ENCODE measurements at places on chromosomes 11 and 22.

DNA sequence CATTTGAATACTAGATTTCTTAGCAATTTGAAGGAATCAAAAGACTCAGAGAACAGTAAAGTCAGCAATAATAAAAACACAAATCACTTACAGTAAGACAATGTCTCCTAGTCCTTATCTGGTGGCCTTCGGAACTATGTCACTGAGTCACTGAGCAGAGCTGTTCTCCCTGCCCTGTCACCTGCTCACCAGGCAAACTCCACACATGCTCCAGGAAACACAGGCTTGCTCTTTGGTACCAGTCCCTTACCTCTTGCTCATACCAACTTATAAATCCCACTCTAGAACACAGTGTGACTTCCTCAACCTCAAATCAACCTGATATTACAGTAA lies 81.1 kb upstream of the CHRM4 start:
- no peak for DNase-seq

- no peak for DNase-seq
Measured at GRCh38 chr11:44347538-44347937, 37.6 kb upstream of the ALX4 start.

- DNase-seq = peak; percentile 95
Measured at GRCh38 chr11:123083623-123084029, 21.7 kb upstream of the HSPA8 start.

GRCh38 chr11:88312628-88313027 lies 24.9 kb downstream of the CTSC start:
- DNase-seq = no peak

- DNase-seq = no peak
Measured at GRCh38 chr11:64134963-64135362, 30.9 kb downstream of the MACROD1 start.

- peak; percentile 53 for DNase-seq
Measured at GRCh38 chr11:37718431-37718999, 1120.5 kb upstream of the RAG2 start.

- DNase-seq = no peak
Measured at GRCh38 chr11:16977994-16978315, 36.3 kb downstream of the PLEKHA7 start.

GRCh38 chr22:48389916-48390315 lies 1437.8 kb downstream of the BRD1 start:
- DNase-seq = no peak

- no peak for DNase-seq
Measured at GRCh38 chr22:26672060-26672471, 14.7 kb downstream of the MIAT start.

DNA sequence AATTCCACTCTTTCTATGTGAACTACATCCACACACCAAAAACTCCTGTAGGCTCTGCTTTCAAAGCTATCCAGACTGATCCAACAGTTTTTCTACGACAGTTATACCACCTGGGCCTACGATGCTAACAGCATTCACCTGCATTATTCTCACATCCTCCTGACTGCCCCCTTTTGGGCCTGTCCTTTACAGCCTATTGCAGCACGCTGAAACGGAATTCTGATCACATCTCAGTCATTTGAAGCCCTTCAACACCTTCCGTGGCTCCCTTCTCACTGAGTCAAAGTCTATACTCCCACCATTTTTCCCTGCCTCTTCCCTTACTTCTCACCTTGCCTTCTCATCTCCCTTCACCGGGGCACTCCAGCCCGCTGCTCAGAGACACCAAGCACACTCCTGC lies 791.3 kb upstream of the KIRREL3 start:
- DNase-seq = no peak

GRCh38 chr22:19806213-19807160 lies 45.9 kb downstream of the TBX1 start:
- DNase-seq = peak; percentile 54

DNA sequence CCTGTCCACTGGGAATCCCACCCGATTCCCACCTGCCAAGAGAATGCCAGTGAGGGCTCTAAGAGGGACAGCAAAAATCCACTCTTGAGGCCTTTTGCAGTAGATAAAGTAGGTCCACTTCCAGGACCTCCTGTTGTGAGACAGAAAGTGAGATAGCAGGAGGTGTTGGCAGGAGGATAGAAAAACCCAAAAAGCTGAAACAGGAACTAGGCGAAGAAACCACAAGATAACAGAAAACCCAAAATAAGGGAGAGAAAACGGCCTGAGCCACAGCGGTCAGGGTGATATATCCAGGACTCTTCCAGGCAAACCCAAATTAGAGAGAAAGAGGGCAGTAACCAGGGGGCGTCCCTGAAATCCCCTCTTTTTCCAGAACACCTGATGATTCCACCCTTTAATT lies 79.7 kb upstream of the LINC01488 start:
- DNase-seq = no peak

GRCh38 chr11:65498977-65499712 lies at the start of gene MALAT1:
Gene MALAT1, plus strand, starts transcription at chr11:65499045.
- peak; percentile 98 for DNase-seq

DNA sequence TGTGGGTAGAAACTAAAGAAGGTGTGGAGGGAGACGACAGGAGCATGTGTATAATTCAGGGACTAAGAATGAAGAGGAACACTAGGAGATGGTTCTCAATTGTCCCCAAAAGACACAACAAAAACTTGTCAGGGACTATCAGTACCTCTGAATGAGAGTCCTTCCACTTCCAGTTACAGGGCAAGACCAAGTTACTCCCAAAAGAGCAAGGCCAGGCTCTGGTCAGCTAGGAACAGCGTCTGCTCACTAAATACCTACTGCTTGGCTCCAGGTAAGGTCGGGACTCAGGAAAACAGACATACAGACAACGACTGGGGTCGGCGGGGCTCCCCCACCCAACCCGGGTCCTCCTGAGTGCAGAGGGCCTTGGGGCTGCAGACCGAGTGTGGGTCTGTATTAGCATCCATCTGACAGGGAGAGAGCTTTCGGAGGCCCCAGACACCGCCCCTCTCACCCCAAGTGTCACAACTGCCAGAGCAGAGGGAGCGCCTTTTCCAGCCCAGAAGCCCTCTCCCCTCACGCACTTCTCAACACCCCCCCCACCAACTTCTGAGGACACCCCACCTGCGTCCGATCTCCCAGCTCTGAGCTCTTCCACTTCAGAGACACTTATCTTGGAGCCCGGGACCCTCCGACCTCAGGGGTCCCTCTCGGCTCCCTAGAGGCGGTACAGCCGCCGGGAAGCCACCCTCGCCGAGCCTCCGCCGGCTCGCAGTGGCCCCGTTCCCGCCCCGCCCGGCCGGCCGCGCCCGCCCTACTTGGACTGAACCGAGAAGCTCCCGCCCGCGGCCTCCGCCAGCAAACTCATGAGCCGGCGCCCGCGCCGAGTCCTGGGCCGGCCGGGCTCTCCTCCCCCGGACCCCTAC lies 522 bp downstream of the RHOG start:
- no peak for DNase-seq

GRCh38 chr11:119100994-119101758 lies 477 bp downstream of the DPAGT1 start:
- DNase-seq = no peak

DNA sequence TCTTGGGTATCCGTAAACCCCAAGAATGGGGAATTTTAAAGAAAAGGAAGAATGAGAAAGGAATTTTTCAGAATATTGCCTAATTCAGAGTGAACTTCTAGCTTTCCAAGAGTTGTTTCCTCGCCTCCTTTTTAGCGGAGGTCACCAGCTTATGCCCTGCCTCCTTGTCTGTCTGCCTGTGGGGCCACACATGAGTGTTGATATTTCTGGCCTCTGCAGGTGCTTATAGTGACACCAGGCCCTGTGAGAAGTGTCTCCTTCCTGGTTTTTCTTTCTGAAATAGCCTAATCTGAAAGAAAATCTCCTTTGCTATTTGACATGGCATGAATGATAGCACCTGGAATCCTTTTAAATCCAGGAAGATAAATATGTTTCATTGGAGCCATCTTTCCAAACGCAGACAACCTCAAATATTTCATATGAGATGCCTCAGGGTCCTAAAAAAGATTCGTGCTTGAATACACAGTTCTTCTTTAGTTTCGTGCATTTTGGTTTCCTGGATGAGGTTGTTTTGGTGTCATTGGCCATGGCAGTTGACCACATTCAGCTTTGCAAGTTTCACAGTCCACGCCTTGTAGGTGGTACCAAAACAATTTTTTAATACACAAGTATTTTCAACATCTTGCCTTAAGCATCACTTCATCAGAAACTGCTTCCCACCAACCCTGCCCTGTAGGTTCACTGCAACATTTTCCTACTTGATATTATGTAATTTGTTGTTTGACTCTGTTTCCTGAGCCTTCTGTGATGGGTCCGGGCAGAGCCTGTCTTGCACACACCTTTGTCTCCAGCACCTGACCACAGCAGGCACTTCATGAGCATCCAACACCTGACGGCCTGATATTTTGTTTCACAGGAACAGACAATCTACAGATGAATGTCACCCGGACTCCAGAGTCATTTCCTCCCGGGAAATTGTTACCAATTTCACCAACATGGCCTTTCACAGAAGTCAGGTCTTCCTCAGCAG lies 159.4 kb downstream of the C11orf91 start:
- DNase-seq = no peak

DNA sequence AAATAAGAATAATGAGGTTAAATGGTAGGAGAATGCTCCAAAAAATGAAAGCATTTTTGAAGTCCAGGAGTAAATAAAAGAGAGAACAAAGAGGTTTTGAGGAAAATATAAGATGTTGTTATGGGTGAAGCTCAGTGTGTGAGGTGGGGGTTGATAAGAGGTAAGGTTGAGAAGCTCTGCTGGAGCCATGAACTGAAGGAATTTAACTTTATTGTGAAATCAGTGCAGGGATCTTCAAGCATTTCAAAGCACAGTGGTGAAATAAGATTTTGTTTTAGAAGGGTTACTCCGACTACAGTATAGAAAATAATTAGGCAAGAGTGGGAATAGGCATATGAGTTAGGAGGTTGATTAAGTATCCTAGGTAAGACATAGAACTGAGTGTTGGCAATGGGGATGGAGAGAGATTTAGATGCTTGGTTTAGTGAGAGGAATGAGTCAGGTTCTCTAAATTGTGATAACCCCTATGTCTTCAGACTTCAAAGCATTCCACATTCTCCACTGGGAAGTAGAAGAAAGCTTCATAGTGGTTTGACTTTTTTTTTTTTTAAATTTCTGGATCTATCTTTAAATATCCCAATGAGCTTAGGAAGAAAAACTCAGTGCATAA lies 403.2 kb downstream of the AASDHPPT start:
- no peak for DNase-seq

- no peak for DNase-seq
Measured at GRCh38 chr22:27133019-27133431, 475.6 kb downstream of the MIAT start.

DNA sequence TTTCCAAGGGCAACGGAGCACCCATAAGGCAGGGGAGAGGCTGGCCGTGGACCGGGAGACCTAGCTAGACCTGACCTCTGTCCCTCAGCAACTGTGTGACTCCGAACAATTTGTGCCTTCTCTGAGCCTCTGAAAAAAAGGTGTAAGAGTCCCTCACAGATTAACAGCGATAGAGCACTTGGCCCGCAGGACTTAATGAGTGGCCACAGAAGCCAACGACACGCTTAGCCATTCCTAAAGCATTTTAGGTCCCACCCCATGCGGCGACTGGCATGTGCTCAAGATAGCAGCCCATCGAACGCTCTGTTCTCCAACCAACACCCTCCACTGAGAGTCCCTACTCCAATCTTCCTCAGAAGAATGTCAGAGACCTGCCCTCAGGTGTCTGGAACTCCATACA lies 1.5 kb downstream of the SULT4A1 start:
- DNase-seq = no peak

GRCh38 chr22:42873356-42873755 lies 16.3 kb upstream of the ARFGAP3 start:
- no peak for DNase-seq

DNA sequence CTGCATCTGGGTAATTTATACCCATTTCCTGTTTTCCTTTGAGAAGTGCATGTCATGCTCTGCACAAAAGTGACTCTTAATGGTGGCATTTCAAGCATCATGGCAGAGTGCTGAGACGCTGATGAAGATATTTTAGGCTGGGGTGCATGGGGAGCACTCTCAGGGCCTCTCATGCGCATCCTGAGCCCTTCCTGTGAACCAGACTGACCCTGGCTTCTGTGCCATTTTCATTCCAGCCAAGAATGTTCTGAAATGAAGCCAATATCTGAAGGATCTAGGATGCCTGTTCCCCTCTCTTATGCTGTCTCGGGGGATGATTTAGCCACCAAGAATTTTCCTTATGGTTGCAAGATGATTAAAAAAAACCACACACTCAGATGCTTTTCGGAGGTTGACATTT lies 61.5 kb downstream of the MIAT start:
- peak; percentile 33 for DNase-seq

- DNase-seq = no peak
Measured at GRCh38 chr11:19389787-19390303, 149.1 kb upstream of the E2F8 start.

- no peak for DNase-seq
Measured at GRCh38 chr11:117070016-117070415, 28.2 kb downstream of the SIK3 start.

- no peak for DNase-seq
Measured at GRCh38 chr11:44519989-44520737, 45.3 kb upstream of the CD82 start.

DNA sequence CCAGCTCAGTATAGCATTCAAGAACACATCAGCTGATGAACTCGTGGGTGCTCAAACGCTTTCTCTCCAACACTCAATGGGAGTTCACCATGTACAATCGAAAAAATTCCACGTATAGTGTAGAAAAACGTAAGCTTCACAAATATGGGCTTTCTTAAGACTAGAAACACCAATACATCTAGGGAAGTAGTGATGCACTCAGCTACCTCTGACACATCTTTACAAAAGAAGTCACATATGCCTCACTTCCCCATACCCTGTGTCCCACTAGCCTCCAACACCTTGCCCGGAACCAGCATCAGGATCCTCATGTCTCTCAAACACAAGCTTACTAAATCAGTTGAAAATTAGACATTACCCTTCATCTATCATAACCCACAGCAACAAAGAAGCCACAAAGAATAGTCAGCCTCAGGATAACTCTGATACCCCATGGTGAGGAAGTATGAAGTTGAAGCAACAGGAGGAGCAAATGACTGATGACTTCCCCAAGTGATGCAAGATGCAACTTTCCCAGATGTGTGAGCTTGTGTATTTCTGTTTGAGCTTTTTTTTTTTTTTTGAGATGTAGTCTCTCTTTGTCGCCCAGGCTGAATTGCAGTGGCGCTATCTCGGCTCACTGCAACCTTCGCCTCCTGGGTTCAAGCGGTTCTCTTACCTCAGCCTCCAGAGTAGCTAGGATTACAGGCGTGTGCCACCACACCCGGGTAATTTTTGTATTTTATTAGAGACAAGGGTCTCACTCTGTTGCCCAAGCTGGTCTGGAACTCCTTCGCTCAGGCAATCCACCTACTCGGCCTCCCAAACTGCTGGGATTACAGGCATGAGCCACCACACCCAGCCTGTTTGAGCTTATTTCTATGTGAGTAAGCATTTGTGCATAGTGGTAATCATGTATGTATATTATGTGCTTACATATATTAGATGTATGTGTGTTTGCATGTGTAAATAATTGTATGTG lies 8.5 kb upstream of the DENND5A start:
- DNase-seq = peak; percentile 15

DNA sequence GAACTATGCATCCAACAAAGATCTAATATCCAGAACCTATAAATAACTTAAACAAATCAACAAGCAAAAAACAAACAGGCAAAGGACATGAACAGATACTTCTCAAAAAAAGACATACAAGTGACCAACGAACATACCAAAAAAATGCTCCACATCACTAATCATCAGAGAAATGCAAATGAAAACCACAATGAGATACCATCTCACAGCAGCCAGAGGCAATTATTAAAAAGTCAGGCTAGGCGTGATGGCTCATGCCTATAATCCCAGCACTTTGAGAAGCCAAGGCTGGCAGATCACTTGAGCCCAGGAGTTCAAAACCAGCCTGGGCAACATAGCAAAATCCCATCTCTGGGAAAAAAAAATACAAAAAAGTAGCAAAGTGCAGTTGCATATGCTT lies 10.7 kb downstream of the SAA4 start:
- DNase-seq = no peak

Data from A673 (cell line).